ENCODE measurements at places on chromosomes 11 and 22.

GRCh38 chr22:37684803-37685615, 1.1 kb upstream of the NOL12 start:
- DNase-seq: no peak

GRCh38 chr22:19606332-19607191, 82.4 kb upstream of the CLDN5 start:
- DNase-seq: no peak

- no peak for DNase-seq
These were observed 152.1 kb downstream of the SOX6 start for GRCh38 chr11:16204261-16204660.

DNA sequence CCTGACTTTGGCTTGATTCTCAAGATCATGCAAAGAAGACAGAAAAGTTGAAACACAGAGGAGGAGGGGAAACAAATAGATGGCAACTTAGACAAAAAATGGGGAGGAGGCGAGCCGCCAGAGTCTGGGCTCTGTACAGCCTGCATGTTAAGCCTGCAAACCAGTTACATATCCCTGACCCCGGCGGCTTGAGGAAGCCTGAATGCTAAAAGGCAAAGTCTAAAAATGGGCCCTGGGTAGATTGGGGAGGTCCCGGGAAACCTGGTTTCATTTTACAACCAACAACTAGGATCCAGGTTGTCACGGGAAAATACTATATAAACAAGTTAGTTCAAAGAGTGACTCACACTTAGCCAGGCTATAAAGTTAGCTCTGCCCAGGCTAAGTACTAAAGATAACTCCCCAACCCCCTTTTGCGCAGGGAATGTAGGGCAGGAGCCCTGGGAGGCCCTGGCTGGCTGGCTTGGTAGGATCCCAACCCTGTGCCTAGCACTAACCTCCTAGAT, 18.8 kb upstream of the ZBTB16 start:
- no peak for DNase-seq

- DNase-seq: no peak
These were observed 8.9 kb downstream of the KCNK7 start for GRCh38 chr11:65586676-65587075.

GRCh38 chr11:128843198-128843785, 23.8 kb downstream of the KCNJ1 start:
- no peak for DNase-seq

DNA sequence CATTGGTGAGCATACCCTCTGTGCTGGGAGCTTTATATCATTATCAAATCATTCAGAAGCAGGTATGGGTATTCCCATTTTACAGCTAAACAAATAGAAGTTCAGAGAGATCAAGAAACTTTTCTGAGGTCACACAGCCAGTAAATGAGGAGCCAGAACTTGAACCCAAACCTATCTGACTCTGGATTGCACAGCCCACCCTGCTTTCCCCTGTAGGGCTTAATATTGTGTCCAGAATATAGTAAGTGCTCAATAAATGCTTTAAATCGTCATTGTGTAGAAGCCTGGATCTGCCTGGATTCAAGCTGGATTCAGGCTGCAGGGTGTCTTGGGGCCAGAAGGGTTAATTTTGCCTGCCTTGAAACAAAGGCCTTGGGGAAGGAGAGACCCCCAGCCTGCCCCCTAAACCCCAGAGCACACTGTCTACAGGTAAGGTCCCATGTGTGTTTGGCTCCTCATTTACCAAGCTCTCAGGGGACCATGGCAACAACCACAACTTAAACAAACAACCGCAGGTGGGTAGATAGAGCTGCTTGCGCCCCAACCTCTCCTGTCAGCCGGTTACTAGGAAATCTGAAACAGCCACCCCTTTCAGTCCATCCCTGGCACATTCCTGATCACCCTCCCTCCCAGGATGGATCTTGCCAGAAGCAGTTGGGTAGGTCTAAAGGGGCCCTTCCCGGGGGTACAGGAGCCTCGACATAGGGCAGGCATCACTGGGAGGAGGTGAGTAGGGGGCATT, 3.0 kb upstream of the SEC14L3 start:
- peak; percentile 50 for DNase-seq

DNA sequence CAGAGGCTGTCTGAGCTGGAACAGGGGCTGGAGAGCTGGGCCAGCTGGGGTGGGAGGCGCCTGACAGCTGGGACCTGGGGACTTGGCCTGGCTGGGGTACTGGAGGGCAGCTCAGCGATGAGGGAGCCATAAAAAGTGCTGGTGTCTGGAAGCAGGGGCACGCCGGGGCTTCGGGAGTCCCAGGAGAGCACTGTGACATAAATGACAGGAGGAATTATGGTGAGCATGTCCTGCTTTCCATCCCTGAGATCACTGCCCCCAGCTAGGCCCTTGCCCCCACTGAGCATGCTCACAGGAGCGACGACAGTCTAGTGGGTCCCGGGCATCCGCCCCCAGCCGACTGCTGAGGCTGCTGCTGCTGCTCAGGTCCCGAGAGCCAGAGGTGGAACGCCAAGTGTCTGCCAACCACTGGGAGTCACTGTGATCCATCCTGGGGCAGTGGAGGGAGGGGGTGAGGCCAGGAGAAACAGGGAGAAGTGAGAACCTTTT, 6.2 kb downstream of the ROBO4 start:
- no peak for DNase-seq

DNA sequence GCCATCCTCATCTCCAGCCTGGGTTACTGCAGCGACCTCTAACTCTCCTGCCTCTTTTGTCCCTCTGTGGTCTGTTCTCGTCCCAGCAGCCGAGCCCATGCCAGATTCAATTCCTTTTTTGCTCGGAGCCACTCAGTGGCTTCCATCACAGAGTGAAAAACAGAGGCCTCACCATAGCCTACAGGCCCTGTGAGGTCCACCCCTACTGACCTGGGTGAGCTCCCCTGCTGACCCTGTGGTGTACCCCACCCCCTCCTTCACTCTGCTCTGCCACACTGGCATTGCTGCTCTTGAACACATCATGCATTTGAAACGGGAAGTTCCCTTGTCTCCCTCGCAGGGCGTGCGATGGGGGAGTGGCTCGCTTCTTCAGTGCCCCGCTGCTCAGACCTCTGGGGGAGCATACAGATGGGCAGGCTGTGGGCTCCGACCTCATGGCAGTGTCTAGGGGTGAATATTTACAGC, 2.1 kb downstream of the AIP start:
- no peak for DNase-seq

DNA sequence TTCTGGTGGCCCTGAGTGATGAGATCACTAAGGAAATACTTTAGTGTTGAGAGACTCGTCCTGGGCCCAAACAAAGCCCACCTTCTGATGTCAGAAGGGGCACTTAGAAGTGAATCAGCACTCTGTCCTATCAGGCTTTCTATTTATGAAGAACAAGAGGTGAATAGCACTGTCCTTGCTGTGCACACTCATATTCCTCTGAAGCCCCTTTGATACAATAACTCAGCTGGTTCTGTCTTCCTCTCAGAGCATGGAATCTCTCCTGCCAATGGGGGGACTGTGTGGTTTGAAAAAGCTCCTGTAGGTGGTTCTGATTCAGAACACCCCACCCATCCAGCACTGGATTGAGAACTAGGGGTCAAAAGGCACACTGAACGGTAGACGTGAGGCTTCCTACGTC, 348.1 kb downstream of the ETS1 start:
- DNase-seq: no peak

DNA sequence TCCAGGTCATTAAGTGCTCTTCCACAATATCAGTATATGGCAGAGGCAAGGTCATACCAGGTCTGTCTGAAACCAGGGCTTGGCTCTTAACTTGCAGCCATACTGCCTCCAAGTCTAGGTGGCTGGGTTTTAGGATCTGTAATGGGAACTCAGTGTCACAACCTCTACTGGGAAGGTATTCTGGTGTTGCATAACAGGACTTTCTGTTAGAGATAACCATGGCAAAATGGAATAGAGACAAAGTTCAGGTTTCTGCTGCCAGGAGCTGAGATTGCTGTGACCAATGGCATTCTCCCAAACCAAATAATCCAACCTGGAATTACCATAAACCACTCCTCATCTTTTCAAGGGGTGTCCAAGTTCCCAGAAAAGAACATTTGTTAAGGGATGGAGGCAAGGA, 6.8 kb upstream of the SAA1 start:
- no peak for DNase-seq

DNA sequence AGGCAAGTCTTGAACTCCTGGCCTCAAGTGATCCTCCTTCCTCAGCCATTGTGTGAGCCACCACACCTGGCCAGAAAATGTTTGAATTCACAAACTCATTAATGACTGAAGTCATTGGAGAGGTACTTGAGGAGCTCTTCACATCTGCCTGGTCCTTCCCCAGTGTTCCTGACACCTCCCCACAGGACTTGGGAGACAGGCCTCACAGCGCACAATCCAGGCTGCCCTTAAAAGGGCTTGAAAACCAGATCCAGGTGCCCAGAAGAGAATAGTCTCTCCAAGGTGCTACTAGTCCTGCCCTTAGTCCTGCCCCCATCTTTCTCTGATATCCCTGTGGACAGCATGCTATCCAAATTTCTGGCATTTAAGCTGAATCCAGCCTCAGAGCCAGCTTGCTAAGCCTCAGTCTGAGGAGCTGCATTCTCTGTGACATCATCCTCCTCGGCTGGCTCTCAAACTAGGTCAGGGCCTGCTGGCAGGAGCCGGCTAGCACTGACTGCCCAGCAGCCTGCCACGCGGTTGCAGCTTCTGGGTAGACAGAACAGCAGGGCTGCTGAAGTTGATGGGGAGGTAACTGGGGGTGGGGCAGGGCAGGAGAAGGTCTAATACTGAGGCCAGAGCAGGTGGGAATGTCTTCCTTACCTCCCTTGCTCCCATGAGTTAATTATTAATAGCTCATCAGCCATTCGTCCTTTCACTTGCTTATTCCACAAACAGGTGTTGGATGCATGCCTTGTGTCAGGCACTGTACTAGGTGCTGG, 35.3 kb upstream of the NECTIN1 start:
- no peak for DNase-seq

- DNase-seq: no peak
These were observed 26.2 kb downstream of the OR10A6 start for GRCh38 chr11:7904917-7905316.
